ENCODE measurements at places on chromosomes 3 and 15.

DNA sequence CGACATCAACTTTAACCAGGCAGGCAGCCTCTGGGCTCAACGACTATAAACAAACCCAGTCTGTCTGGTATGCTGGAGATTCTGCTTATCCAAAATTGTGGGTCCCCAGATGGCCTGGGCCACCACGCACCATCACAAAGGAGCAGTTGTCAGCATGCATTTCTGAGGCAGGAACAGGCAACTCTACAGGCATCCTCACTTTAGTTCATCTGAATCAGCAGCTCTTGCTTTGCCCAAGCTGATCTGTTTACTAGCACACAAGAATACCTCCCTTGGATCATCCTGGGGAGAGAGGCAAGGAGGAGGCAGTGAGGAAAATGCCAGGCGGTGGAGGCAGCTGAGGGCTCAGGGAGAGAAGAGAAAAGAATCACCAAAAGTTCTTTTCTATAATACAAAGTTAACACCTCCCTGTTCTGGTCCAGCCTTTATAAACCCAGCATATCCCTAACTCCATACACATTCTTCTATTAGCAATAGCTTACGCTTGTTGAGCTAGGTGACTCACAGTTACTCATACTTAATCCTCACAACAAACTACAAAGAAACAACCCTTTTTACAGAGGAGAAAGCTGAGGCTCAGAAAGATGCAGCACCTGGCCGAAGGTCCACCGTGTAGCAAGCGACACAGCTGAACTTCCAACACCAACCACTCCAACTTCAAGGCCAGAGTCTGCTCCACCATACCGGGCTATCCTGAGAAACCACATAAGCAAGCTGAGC, 33.6 kb downstream of the ZDHHC3 start:
- DNase-seq, result no peak

DNA sequence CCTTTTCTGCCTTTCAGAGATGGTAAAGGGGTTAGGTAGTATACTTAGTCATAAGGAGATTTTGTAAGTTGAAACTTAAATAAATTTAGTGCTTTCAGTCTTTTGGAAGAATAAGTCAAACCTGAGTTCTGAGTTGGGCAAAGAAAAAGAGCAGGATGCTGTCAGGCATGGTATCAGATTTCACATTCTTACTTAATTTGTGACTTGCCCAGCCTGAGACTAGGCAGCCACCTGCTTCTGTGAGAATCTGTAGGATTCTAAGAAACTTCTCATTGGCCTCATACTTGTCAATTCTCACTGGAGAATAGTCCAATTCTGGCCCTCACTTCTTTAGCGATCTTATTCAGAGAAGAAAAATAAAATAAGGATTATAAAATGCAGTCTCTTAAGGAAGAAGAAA, 577.5 kb downstream of the DIPK2A start:
- DNase-seq, result no peak

GRCh38 chr15:66156310-66156975, 97.1 kb downstream of the MEGF11 start:
- DNase-seq, result no peak

DNA sequence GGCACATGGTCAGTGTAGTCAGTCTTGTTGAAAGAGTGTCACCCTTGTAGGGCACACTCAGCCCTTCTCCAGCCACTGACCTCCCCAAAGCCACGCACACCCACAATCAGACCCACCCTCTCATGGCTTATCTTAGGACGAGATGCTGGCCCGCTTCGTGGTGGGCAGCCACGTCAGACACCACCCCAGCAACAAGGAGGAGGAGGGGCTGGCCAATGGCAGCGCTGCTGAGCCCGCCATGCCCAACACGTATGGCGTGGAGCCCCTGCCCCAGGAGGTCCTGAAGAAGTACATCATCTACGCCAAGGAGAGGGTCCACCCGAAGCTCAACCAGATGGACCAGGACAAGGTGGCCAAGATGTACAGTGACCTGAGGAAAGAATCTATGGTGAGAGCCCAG, 10.1 kb upstream of the PODXL2 start:
- no peak for DNase-seq

DNA sequence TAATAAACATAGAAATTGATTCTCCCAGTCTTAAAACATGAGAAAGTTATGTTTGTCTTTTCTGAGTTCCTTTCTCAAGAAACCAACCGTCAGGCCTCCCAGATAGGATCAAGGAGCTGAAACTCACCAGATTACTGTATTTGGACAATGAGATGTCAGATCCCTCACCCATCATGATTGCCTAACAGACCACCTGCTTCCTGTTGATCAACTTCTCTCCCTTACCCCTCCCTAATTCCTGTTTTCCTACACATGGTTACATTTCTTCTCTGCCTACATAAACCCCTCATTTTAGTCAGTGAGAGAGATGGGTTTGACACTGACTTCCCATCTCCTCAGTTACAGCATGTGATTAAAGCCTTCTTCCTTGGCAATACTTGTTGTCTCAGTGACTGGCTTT, 917.5 kb downstream of the FHIT start:
- DNase-seq, result no peak

DNA sequence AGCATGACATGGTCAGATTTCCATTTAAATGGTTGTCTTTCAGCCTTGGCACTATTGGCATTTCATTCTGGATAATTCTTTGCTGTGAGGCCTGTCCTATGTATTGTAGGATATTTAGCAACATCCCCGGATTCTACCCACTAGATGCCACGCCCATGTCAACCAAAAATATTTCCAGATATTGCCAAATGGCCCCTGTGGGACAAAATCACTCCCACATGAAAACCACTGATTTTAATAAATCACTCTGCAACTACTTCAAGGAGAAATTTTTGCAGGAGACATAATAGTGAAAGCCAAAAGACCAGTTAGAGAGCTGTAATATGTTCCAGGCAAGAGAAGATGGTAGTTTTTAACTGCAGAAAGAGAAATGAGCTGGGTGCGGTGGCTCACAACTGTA, 55.9 kb upstream of the RARB start:
- no peak for DNase-seq

DNA sequence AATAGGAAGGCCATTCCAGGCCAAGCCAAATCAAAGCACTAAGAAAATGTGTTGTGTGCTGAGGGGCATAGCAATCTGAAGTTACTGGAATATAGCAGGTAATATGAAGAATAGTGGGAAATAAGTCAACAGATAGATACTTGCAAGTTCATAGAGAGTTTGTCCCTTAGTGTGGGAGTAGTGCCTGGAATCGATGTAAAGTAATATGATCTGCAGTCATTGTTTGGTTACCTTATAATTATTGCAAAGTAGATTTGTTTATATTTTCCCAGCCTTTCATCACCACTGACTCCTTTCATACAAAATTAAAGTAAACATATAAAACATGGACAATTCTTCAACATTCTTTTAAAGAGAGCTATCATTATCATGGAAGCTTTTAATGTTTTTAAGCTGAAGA, 420.9 kb upstream of the NECTIN3 start:
- DNase-seq, result no peak

DNA sequence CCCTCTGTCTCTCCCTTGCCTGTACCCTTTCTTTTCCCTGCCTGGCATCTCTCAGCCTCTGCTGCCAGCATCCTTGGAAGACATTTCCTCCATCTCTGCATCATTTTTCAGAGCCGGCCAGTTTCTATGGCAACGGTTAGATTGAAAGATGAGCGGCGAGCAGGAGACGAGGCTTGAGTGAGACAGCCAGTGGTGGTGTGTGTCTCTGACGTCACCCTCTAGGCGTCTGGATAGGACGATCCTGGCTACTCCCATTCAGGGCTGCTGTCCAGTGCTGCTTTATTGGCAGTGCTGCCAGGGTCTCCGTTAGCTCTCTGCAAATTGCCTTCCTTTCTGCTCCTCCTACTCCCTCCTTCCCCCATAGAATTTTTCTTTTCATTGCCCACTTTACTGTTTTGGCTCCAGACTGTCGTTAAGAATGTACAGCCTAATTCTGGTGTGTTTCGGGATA, 57.9 kb downstream of the TRAK1 start:
- no peak for DNase-seq

DNA sequence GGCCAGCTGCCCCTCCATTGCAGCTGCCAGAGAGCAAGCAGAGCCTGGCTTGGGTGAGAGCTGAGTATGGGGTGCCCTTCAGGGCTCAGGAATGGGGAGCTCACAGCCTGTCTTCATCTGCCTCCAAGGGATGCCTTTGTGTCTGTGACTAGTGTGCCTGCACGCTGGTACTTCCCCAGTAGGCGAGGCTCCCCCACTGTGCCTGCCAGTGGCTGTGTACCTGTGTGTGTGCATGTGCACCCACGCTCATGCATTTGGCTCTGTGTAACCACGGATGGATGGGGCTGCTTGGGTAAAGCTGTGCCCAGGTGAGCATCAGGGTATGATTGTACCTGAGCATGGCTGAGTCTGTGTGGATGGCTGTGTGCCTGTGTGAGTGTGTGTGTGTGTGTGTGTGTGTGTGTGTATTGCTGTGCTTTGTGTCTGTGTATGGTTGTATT, 2.3 kb upstream of the GRM2 start:
- no peak for DNase-seq

GRCh38 chr15:90664650-90665287, 52.4 kb upstream of the BLM start:
- DNase-seq, result no peak

GRCh38 chr15:67812241-67812644, 13.1 kb upstream of the SKOR1 start:
- no peak for DNase-seq

- DNase-seq, result no peak
These were observed 30.1 kb downstream of the SUCNR1 start for GRCh38 chr3:151903501-151903991.

DNA sequence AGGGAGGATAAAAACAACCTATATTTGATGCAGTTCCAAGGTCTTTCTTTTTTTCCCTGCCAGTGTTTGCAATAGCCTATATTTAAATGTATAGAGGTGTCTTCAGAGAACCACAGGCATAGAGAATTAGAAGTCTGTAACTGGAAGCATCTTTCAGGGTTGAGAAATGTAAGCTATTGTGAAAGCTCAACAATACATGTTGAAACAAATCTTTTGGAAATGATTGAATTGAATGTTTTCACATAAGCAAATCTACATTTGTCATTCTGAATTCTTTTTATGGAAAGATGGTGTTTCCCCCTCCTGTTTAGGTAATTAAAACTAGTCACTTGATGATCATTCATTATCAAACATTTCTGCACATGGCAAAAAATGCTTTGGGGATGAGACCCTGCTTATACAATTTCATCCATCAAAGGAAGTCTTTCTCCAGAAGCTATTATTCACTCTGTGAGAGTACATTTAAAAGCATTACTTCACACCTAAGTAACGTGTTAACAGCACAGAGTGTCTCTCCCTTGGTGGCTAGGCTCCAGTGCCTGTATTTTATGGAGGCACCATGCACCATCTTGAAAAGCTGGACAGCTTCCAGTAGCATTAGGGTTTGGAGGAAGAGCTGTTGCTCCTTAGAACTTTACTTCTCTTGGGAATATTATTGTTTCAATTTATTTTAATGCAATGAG, 406.2 kb downstream of the LSAMP start:
- no peak for DNase-seq

DNA sequence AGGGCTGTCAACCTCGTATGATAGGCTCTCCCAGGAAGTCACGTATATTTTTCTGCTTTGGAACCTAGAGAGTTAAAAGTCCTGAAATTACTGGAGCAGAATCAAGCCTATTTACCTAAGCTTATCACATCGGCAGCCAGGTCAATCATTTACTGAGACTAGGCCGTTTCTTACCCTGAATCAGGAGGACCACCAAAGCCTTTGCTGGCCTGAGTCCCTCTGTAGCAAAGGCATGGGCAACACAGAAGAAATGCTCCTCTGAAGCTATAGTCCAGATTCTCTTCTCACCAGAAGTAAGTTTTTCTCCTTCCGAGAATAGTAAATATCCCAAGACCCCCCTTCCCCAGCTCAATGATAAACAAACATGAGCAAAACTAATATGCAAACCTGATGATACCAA, 125.9 kb upstream of the PHLDB2 start:
- DNase-seq, result no peak

- no peak for DNase-seq
These were observed 32.2 kb downstream of the RPLP1 start for GRCh38 chr15:69484837-69485236.

DNA sequence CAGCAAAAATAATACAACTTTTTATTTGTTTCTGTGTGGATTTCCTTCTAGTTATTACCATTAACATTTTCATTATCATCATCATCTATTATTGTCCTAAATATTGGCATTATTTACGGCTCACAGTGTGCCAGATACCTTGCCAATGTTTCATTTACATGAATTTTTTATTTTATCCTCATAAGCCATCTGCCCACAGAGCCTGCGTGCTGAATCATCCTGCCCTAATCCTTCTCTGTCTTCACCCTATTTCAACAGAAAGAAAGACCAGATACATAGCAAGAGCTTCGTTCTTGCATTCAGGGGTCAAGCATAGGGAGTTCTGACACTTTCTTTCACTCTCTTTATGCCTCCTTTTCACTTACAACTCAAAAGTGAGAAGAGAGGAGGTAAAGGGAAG, 82.0 kb downstream of the KCNMB2 start:
- DNase-seq, result no peak

- no peak for DNase-seq
These were observed 48.1 kb downstream of the CHSY1 start for GRCh38 chr15:101203607-101204189.

- DNase-seq, result no peak
These were observed 27.4 kb downstream of the TASOR start for GRCh38 chr3:56655709-56656108.

GRCh38 chr15:38401106-38401505, 52.8 kb upstream of the FAM98B start:
- no peak for DNase-seq

- no peak for DNase-seq
These were observed 7.0 kb downstream of the MAPKAPK3 start for GRCh38 chr3:50623840-50624474.

GRCh38 chr3:162134571-162134970, 638.0 kb downstream of the OTOL1 start:
- no peak for DNase-seq

- DNase-seq, result no peak
These were observed 83.2 kb upstream of the ST3GAL6 start for GRCh38 chr3:98679986-98680385.
